Cerebellar nuclear complex (tissue), 1 donor: ENCODE measurements at places on chromosomes 1 and 21.
A peak's percentile ranks its signal among the peaks of the same experiment; 100 is the strongest.

- DNase-seq, result no peak
Measured at GRCh38 chr1:116232989-116233514, 121.9 kb downstream of the MAB21L3 start.

- no peak for DNase-seq
Measured at GRCh38 chr1:225917536-225917935, 6.5 kb downstream of the PYCR2 start.

DNA sequence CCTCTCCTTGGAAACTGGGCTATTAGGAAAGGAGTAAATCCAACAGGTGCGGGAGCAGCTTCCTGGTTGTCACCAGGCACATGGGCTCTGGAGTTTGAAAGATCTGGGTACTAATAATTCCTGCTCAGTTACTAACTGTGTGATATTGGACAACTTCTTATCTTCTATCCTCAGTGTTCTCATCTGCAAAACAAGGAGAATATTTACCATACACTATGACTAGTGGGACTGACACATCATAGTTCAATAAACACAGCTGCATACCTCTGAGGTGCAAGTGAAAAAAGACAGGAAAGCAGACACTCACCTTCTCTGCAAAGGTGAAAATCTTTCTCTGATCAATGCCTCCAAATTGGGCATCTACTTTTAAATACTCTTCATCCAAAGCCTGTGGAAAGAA, 19.7 kb downstream of the YARS1 start:
- DNase-seq, result no peak

- no peak for DNase-seq
Measured at GRCh38 chr1:57492586-57493226, 68.8 kb upstream of the DAB1 start.

DNA sequence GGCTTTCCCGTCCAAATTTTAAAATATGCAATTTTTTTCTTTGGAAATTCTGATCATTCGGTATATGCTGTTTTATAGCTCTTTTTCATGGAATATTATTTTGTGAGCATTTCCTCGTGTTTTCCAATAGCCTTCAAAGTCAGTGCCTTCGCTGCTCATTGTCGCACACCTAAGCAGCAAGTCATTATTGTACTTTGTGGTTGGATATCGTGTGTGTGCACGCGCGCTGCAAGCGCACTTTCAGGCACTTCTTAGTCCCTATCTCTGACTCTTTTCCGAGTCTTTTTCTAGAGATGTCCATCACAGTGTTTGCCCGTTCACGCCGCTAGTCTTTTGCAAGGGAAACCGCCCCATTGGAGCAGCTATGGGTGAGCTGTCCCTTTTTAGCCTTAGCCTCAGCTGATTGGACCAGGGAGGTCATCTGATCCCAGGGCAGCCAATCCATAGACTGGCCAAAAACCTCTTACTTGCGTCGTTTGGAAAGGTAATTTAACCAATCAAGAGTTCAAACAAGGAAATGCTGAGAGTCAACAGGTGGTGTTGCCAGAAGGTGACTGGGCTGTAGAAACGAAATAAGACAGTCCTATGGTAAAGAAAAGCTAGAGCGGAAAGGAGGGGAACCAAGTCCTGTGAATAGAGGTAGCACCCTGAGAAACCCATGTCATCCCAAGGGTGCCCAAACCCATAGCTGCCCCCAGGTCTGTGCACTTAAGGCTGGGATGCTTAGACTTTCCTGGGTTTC, 710 bp upstream of the HYI start:
- peak; percentile 64 for DNase-seq

DNA sequence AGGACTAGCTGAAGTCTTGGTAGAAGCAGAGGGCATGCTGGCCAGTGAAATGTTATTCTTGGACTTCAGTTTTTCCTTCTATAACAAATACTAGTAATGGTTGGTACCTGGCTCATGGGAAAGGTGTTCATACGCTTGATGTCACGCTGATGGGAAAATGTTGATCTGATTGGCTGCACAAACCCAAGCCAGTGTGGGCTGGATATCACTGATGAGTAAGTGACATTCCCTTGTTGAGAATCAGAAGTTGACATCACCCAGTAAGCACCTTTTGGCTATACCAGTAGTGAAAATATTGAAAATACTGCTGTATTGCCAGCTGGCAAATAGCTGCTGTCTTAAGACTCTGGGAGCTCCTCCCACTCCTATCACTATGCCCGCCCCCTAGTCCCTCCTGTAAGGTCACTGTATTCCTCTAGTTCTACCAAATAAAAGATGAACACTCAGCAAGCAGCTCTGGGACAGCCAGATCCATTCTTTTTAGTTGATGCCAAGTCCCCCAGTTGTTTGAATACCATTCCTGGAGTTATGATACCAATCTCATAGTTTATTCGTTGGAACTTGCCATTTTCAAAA, 168.2 kb downstream of the GRIK1 start:
- no peak for DNase-seq

- no peak for DNase-seq
Measured at GRCh38 chr1:68175621-68176398, 56.5 kb downstream of the WLS start.

- DNase-seq, result no peak
Measured at GRCh38 chr1:154270833-154271232, 1.6 kb upstream of the HAX1 start.

- DNase-seq, result no peak
Measured at GRCh38 chr1:118751166-118751565, 237.0 kb downstream of the TBX15 start.

GRCh38 chr1:5967351-5968160, 24.7 kb downstream of the NPHP4 start:
- no peak for DNase-seq

DNA sequence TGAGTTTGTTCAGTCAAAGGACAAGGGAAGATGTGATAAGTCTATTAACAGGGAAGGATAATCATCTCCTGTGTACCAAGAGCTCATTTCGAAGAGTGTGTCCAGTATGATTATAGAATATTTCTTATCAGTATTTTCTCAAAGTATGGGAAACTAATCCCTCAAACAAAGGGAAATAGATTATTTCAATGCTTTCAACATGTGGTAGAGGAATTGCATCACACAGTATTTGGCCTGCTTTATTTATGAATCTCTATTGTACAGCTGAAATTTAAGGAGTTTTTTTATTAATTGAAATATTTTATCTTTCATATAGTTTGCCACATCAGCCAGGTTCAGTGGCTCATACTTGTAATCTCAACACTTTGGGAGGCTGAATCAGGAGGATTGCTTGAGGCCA, 151.0 kb downstream of the CLEC20A start:
- DNase-seq, result no peak

DNA sequence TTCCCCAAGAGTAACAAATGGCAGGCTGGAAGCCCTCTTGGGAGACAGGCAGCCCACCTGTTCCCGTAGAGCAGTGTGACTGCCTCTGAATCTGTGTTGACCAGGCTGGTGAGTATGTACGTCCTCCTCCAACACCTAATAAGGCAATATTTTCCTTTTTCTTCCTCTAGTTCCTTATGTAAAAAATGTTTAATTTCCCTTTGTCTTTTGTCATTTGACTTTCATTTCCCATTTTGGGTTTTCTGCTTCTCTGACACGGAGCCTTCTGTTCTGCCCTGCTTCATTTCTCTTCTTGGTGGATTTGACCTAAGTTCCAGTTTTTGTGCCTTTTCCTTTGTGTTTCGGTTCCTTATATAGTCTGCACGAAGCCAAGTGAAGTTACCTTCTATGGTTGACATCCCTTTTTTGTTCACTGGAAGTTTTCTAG, 65.8 kb upstream of the ATF3 start:
- no peak for DNase-seq

- no peak for DNase-seq
Measured at GRCh38 chr1:3555131-3555920, 56.0 kb downstream of the MEGF6 start.

DNA sequence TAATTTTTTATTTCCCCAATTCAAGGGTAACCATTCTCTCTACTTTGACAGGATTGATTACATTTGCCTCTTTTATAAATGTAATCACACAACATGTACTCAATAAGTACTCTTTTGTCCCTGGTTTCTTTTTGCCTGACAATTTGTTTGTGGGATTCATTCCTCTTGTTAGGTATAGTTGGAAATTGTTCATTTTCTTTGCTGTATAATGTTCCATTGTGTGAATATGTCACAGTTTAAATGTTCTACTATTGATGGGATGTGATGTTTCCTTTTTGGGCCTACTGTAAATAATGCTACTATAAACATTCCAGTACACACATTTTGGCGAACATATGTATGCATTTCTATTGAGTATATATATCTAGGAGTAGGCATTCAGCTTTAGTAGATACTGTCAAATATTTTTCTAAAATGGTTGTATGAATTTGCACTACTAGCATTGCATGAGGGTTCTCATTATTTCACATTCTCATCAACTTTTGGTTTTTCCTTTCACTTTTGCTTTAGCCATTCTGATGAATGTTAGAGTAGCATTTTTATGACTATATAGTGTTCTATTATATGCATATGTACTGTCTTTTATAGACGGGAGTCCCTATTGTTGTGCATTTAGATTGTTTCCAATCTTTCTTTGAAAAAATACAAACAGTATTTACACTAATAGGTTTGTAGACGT, 35.0 kb upstream of the PRKACB start:
- no peak for DNase-seq

GRCh38 chr1:30998887-30999286, 66.6 kb downstream of the PUM1 start:
- no peak for DNase-seq

- peak; percentile 82 for DNase-seq
Measured at GRCh38 chr1:198937231-198938031, 298.6 kb downstream of the PTPRC start.

DNA sequence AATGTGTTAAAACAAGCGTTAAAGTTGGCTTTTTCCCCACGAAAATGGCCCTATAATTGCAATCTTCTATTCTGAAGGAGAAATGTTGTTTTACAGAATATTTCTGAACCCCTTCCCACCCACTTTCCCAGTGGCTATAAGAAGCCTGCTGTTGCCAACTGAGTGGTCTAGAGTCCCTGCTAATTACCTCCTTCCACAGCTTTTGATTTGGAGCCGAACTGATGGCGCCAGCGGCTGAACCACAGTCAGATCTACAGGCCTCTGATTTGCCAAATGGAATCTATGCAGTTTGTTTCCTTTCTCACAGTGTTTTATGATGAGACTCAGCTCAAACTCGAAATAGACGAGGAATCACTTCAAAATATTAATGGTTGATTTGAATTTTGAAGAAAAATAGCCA, 76.0 kb upstream of the C1orf105 start:
- no peak for DNase-seq

DNA sequence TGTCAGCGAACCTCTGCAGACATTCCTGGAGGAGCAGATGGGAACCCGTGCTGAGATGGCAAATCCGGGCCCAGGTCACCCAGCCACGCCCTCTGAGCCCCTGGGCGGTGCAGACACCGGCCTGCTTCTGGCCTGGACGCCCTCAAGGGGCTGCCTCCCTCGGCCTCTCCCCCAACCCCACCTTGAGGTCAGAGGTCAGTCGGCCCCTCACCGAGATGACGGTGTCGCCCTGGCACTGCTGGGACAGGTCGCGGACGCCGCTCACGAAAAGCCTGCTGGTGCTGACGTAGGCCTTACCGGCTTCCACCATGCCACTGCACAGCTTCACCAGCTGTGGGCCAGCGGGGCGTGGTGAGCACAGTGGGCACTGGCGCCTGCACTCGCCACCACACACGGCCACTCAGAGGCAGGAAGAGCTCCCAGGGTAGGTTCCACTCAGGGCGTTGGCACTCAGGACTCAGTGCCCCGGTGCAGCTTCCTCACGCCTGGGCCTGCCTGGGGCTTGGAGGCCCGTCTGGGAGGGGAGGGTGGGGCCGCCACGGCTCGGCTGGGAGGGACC, 4.7 kb downstream of the ACAP3 start:
- DNase-seq, result no peak

DNA sequence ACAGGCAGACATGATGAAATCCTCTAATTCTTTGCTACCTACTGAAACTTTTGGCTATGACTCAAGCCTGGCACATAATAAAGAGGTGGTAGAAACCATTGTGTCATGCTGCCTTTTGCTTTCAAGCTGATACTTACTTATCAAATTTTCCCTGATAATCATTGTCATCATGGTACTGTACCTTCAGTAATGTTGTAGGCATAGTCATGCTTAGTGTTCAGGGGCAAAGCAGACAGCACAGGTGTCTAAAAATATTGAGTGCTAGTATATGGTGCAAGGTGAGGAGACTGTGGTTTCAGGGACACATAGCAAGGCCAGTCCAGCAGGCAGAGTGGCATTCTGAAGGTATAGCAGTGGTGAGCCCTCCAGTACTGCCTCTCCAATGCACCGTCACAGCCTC, 226.9 kb upstream of the DEPDC1 start:
- DNase-seq, result no peak

GRCh38 chr1:157105298-157105987, 5.8 kb upstream of the ETV3L start:
- no peak for DNase-seq

DNA sequence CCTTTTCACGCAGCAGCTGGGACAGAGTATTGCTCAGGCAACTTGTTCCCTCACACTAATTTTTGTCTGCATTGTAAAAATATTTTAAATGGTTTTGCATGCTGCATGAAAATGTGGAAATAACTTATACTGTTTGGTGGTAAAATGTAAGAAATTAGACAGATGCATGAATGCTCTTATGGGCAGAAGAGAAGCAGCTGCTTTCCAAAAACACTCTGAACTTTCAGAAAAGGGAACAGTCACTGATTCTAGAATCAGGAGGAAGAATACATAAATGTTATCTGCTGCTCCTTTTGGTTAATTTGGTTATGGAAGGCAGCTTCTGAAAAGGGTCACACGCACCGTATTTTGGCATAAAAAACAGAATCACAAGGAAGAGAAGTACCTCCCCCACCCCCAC, 87.0 kb upstream of the RUNX1 start:
- no peak for DNase-seq

DNA sequence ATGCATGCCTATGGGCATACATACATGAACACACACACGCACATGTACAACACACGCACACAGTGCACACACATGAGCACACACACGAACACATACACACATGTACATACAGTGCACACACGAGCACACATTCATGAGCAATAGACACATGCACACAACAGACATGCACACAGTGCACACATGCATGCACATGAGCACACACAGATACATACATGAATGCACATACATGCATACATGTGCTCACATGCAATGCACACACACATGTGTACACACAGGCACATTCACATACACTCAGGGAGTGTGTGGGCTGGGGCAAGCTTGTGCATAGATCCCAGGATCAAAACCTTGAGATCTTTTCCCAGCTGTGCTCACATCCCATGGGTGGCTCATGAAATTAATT, 18.9 kb downstream of the CRYAA start:
- no peak for DNase-seq

- no peak for DNase-seq
Measured at GRCh38 chr1:159827549-159827948, 876 bp downstream of the SLAMF8 start.

DNA sequence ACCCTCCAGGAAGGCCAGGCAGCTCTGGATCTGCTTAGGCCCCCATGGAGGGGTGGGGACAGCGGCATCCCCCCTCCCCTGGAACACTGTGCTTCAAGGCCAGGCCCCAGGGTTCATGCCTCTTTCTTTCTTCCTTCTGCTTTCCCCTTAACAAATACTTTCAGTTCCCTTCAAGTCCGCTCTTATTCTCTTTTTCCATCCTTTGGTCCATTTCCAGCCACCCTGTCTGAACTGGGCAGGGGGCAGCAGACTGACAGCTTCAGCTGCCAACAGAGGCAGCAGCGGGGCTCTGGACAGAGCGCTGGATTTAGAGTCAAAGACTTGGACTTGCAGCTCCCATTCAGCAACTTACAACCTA, 1.1 kb upstream of the CD244 start:
- DNase-seq, result no peak
